Esophagus (tissue), 2 donors: ENCODE measurements at places on chromosomes 2 and 18. TPM values are rescaled to one million over a fixed set of nuclear protein-coding genes. Genes with fewer than 3 reads are reported as not detected.

Gene IL36RN
- 38.4 TPM for polyA plus RNA-seq

Gene CD8A
- polyA plus RNA-seq: 3.5 TPM

Gene CFAP53
- 0.13 TPM for polyA plus RNA-seq

Gene CCNT2
- 7.6 TPM for polyA plus RNA-seq

Gene ARHGAP28
- polyA plus RNA-seq: 0.57 TPM

Gene LPIN1
- 65.4 TPM for polyA plus RNA-seq
